ENCODE measurements at places on chromosomes 7 and 10.
A peak's percentile ranks its signal among the peaks of the same experiment; 100 is the strongest.

- no peak for DNase-seq
These were observed 143.6 kb downstream of the GPR85 start for GRCh38 chr7:112942981-112943380.

- DNase-seq = no peak
These were observed 65.7 kb upstream of the LANCL2 start for GRCh38 chr7:55299273-55299967.

DNA sequence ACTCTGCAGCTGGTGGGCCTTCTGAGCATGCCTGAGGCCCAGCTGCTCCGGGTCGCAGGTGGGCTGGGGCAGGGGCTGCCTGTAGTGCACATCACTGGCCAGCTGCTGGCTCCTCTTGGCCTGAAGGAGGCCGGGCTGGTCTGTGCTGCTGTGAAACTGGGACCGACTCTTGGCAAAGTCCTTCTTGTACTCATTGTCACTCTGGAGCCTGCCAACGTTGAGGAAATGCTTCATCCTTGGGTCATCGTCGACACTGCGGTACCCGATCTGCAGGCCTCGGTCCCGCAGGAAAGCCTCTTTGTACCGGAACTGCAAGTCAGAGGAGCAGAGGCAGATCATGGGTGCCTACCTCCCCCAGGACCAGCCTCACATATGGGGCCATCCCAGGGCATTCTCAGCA, 37.7 kb downstream of the HABP2 start:
- no peak for DNase-seq

GRCh38 chr10:49361735-49362568, 33.9 kb downstream of the DRGX start:
- no peak for DNase-seq

DNA sequence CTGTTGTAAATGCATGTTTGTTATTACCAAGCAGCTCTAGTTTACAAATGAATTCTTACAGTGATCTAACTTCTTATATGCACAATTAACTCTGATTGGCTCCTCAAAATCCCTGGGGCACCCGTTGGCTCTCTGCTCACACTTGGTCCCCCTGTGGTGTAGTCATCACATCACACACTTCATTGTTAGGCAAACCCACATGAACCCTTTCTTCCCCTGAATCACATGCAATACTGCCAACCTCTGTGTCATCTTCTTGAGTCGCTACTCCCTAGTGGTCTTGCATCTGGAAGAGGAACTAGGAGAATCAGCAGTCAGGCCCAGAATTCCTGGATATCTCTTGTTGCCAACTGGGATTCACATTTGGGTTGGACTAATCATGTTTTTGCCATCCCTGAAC, 73.1 kb downstream of the CD36 start:
- peak; percentile 90 for DNase-seq

GRCh38 chr7:26965724-26966123, 101.3 kb upstream of the SKAP2 start:
- DNase-seq = no peak

DNA sequence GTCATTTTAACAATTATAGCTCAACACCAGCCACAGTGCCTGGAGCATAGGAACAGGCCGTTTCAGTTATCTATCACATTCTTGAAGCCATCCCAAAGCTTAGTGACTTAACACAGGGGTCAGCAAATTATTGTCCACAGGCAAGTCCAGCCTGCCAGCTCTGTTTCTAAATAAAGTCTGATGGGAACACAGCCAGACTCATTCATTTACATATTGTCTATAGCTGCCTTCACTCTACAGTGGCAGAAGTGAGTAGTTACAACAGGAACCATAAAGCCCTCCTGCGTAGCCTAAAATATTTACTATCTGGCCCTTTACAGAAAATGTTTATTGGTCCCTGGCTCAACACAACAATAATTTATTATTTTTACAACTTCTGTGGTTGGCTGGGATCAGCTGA, 407.5 kb upstream of the AUTS2 start:
- DNase-seq = no peak

- DNase-seq = peak; percentile 67
These were observed 755 bp downstream of the FAM171A1 start for GRCh38 chr10:15370212-15370855.

DNA sequence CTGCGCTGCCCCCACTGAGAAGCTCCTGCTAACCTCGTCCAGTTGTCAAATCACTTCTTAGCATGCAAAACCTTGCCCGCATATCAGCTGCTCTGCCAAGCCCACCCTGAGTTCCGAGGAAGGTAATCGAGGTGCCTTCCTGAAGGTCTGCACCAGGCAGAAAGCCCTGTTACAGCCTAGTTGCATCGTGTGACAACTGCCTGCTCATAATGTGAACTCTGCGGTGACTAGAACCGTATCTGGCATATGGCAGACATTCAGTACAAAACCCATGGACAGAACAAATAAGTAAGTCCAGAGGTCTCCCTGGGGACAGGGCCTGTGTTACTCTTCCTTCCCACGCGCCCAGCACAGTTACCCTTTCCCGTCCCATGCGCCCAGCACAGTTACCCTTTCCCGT, 394.3 kb downstream of the DNAJB6 start:
- no peak for DNase-seq

GRCh38 chr7:8390262-8390626, 43.2 kb upstream of the NXPH1 start:
- DNase-seq = no peak

GRCh38 chr10:43228783-43229207, 38.1 kb downstream of the RASGEF1A start:
- DNase-seq = no peak

DNA sequence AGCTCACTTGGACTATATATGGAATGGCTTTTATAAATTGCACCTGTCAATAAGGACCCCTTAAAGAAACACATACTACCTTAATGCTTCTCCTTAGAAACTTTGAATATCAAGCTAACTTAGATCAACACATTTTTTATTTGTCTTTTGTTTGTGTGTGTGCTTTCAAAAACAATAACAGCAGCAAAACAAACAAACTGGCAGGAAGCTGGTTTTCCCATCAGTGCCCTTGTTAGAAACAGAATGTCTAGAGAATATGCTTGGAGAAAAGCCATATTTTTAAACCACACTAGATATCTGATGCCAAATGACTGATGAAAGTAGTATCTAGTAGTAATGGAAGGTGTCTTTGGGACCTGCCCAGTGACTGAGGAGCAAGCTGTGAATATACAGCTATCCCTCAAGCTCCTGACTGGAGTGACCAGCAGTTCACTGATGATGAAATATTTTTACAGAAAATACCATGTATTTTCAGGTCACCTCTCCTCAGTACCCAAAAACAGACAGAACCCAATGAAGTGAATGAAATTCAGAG, 1.0 kb downstream of the PDE1C start:
- DNase-seq = no peak

DNA sequence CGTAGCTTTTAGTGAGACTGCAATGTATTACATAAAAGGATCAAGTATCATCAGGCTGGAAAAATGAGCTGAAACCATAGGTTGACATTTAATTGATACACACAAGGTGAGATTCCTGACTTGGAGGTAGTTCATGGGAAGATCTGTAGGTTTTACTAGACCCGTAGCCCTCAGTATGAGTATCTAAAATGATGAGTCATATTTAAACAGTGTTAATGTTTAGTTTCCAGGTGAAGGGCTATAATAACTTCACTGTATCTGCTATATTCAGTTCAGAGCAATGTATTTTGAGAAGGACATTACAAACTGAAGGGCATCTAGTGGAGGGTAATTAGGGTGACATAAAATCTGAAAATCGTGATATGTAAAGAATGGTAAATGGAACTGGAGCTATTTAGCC, 35.0 kb downstream of the ENTPD1 start:
- DNase-seq = no peak

GRCh38 chr10:21509341-21510240, 15.9 kb downstream of the SKIDA1 start:
- DNase-seq = peak; percentile 46

- no peak for DNase-seq
These were observed 19.4 kb downstream of the SLK start for GRCh38 chr10:103986360-103986759.

Data from GM23248 (cell line).